CD4-positive, alpha-beta memory T cell (primary cell): ENCODE measurements at places on chromosomes 4 and X. TPM values are rescaled to one million over a fixed set of nuclear protein-coding genes. Genes with fewer than 3 reads are reported as not detected.

DNA sequence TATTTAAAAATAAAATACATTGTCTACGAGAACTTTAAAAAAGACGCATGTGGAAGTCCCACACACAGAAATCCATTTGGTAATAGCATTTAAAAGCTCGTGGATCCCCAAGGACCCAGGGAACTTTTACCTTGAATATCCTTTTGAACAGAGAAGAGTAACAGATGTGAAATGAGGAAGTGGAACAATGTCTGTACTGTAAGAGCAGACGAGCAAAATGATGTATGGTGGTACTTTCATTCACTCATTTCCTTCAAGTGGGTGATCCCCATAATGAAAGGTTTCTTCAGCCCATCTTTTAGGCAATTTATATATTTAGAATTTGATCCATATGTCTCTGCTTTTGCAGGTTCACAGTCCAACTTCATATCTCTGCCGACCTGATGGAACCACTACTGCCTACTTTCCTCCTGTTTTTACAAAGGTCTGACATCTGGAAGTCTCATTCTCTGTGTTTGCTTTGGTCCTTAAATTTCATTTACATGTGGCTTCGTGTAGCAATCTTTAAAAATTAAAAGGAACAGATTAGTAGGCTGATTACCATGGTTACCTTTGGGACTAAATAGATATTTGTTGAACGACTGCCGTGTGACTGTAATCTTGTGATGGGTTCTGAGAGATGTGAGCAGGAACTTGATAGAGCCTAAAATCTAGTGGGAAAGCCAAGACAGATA is 188.4 kb downstream of the PALLD start:
- no peak for DNase-seq

GRCh38 chrX:49001521-49002090 is 458 bp downstream of the GRIPAP1 start:
- peak; percentile 59 for DNase-seq

DNA sequence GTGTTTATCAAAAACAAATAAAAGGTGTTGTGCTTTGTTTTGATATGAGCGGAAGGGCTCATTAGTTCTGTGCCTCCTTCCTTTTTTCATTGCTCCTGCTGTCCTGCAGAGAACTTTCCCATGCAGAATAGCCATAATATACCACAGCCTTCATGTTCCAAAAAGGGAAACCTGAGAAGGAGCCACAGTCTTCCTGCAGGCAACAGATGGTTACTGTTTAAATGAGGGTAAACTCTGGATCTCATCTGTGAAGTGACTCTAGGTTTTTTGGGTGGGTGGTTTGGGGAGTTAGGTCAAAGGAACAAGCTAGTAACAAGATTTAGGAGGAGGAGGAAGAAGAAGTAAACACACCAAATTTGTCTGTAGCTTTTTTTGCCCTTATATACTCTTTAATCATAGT is 131.8 kb downstream of the BMPR1B start:
- DNase-seq: no peak

DNA sequence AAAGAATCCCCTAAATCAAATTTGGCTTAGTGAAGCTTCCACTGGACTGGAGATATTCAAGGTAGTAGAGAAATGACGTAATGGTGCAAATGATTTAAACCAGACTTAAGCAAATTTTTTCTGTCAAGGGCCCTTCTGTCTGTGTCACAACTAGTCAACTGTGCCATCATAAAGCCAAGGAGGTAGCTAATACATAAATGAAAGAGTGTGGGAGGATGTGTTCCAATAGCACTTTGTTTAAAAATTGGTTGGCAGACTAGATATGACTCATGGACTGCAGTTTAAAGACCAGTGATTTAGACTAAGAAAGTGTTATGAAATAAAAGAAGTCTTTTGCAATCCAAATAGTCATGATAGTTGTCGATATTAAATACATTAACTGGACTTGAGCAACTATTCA is 24.3 kb upstream of the TEX13C start:
- no peak for DNase-seq

- no peak for DNase-seq
These were observed 475.6 kb downstream of the PCDH10 start for GRCh38 chr4:133624744-133625143.

DNA sequence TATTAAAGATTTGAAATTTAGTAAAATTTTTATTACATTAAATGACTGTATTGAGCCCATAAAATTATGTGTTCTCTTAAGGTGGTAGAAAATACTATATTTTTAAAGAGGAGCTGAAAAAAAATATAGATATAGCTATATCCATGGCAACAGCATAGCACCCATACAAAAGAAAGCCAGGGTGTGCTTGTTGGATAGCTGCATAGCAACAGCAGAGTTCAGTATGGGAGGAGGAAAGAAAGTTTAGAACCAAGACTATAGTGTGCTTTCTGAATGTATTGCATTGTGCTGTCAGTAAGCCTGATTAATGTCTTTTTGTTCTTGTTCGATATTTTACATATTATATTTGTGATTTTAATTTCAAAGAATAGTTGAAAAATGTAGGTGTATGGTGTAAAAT is 78.4 kb downstream of the GRID2 start:
- DNase-seq: no peak

GUCY1A1 gene
- not detected for total RNA-seq

NLGN3 gene
- 2.2 TPM for total RNA-seq
